ENCODE measurements at places on chromosomes 16 and 17.

GRCh38 chr17:77456951-77457548, 316.3 kb downstream of the SEC14L1 start:
- H3K36me3 ChIP-seq: no peaks in the 10 kb centered on the region
- no peak overlapping the region for H3K27ac ChIP-seq
- no peak overlapping the region for H3K4me3 ChIP-seq

DNA sequence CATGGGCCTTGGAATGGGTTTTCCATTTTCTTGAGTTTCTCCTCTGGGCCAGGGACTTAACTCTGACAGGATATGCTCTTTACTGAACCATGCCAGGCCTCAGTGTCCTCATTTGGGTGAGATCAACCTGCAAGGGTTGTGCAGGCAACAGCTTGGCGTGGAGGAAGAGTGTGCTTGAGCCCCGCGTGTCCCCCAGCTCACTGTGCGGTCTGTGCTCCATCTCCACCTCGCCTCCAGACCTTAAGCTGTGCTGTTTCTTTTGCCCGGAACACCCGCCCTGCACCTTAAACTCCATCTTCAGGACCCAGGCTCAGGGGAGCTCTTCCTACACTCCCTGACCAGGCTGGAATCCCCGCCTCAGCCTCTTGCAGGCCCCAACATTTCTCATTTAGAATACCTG, 9.7 kb downstream of the RUSF1 start:
- H3K27me3 ChIP-seq: no peaks in the 10 kb centered on the region
- no peaks in the 10 kb centered on the region for H3K36me3 ChIP-seq
- no peak overlapping the region for H3K27ac ChIP-seq
- no peak overlapping the region for H3K4me3 ChIP-seq

- H3K27me3 ChIP-seq: no peaks in the 10 kb centered on the region
- H3K36me3 ChIP-seq: no peaks in the 10 kb centered on the region
- peak; percentile 70 for DNase-seq
- H3K4me3 ChIP-seq: peak overlapping the region; percentile 12
- peak overlapping the region; percentile 88 for H3K27ac ChIP-seq
Measured at GRCh38 chr17:76262732-76263344, 2.3 kb upstream of the UBALD2 start.

DNA sequence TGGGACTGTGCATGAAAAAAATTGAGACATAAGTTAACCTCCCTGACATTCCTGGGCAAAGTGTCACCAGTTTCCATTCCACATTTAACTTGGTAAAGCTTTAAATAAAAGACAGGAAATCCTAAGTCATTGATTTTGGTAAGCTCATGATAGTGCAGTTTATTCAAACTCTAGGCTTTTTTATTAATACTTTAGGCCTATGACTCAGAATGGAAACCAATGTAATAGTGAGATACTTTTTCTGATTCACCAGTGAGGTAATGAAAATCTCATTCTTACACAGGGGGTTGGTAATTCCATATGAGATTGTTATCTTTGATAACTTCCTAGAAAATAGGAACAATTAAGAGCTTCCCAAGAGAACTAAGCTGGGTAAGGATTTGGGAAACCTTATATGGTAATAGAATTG, 91.1 kb downstream of the NLK start:
- no peak overlapping the region for H3K4me3 ChIP-seq
- H3K27ac ChIP-seq: no peak overlapping the region
- H3K27me3 ChIP-seq: no peaks in the 10 kb centered on the region
- peak; percentile 38 for DNase-seq

- no peak overlapping the region for H3K4me3 ChIP-seq
- no peak overlapping the region for H3K27ac ChIP-seq
- no peak for DNase-seq
- H3K36me3 ChIP-seq: no peaks in the 10 kb centered on the region
- H3K4me1 ChIP-seq: no peaks in the 10 kb centered on the region
- peaks cover 98% of the 10 kb centered on the region for H3K27me3 ChIP-seq
Measured at GRCh38 chr16:87033021-87033471, 284.1 kb downstream of the C16orf95 start.

Measured in PC-9 (cell line).